ENCODE measurements at places on chromosomes 3 and 15. TPM values are rescaled to one million over a fixed set of nuclear protein-coding genes. Genes with fewer than 3 reads are reported as not detected.
A peak's percentile ranks its signal among the peaks of the same experiment; 100 is the strongest.

Gene ALPK3
- 1.0 TPM for total RNA-seq

DNA sequence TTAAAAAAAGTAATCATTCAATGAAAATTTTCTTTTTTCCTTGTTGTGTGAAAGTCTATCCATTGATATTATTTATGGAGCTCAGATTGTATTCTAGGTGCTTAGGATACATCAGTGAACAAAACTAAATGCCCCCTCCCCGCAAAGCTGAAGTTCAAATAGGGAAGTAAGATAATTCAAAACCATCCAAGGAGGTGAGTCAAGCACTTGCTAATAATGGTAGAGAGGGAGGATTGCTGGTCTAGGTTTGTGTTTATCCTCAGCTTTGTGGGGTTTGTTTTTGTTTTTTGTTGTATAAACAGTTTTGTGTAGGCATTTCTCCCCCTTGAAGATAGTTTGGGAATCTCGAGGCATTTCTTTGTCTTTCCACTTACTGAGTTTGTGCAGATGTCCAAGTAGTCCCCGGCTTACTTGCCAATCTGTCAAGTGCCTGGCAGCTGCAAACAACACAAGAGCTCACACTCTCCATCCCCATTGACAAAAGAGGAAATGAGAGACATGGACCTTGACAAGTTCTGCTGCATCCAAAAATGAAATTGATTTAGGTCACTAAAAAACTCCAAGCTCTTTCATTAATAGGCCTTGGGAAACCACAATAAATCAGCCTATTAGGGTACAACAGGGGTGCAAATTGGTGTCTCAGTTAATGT, 575.8 kb upstream of the TBL1XR1 start:
- no peak overlapping the region for H3K27ac ChIP-seq
- H3K4me3 ChIP-seq = no peak overlapping the region
- peaks cover 10% of the 10 kb centered on the region for H3K4me1 ChIP-seq
- no peak for DNase-seq
- no peaks in the 10 kb centered on the region for H3K36me3 ChIP-seq
- H3K27me3 ChIP-seq = no peaks in the 10 kb centered on the region

DNA sequence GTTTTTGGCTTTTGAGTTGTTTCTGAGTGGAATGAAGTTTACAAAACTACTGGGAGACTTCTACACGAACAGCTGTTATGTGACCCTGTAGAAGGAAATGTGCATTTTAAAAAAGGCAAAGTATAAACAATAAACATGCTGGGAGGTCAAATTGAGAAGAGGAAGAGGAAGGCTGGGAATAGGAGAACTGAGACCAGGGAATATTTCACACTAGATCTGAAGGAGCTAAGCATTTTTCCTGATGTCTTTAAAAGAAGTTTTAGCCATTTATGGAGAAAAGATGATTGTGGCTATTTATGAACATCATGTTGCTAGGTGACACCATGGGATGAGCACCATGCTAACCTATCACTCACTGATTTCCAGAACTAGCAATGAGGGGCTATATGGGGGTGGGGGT, 76.3 kb upstream of the FAM98B start:
- no peak overlapping the region for H3K27ac ChIP-seq
- no peaks in the 10 kb centered on the region for H3K36me3 ChIP-seq

DNA sequence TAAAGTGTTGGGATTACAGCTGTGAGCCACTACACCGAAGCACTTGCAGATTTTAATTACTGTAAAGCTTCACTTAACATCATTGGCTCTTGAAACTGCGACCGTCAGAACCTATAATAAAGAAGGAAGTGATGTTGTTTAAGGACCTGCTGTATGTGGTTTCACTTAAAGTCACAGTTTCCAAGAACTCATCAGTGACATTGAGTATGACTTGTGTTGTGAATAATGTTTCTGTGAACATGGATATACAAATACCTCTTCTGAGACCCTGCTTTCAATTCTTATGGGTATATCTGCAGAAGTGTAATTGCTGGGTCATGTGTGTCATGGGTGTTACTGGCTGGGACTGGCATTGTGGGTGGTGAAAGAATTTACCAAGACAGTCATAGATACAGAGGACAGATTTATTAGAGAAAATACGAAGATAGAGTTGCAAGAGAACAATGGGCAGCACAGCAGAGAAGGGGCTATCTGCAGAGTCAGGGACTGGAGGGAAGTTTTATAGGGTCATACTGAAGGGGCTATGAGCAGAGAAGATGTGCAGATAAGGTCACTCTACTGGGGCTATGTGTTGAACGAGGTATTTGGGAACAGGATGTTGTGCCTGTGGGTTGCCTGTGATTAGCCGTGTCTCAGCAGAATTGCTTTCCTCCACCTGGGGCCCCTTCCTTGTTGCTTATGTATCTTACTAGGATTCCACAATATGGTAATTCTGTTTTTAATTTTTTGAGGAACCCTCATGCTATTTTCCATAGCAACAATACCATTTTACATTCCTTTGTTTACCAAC, 4.5 kb downstream of the NDUFB5 start:
- H3K4me1 ChIP-seq = peaks cover 4% of the 10 kb centered on the region
- no peak overlapping the region for H3K4me3 ChIP-seq
- DNase-seq = no peak
- no peak overlapping the region for H3K27ac ChIP-seq

Gene SLC28A1
- 0.43 TPM for total RNA-seq

DNA sequence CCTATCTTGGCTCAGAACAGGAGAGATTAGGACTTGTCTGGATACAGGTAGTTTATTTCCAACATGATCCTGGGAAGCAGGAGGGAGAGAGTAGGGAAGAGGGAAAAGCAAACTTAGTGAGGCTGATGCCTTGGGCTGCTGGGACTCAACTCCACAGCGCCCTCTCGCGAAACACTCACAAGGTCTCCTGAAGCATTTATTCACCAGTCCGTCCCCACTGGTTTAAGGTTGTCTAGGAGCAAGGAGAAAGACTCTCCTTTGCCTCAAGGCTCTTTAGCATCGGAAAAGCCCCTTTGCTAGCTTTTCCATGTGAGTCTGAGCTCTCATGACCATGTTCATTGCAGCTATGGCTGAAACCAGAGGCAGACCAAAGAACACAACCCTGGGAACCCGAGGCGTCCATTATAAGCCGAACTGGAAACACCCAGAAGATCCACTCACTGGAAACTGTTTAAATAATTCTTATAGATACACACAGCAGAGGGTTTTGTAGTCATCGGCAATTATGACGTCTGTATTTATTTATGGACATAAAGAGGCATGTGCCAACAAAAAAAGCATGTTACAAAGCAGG, 244.5 kb downstream of the CD47 start:
- DNase-seq = peak; percentile 59
- no peak overlapping the region for H3K4me3 ChIP-seq
- no peaks in the 10 kb centered on the region for H3K27me3 ChIP-seq
- no peak overlapping the region for H3K27ac ChIP-seq
- H3K4me1 ChIP-seq = no peaks in the 10 kb centered on the region

DNA sequence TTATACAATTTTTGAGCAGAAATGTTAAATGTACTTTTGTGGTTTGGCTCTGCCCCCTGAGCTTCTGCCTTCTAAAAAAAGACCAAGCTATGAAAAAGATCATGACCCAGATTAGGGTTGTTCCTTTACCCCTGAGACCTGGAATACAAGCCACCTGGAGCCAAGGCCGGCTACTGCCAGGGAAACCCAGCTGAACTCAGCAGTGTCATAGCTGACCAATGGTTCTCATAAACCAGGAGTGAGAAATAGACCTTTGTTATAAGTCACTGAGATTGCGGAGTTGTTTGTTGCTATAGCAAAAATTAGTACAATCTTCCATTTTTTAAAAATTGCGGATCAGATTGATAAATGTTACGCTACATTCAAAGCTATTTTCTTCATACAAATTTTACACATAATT, 1261.7 kb downstream of the ROBO1 start:
- no peak overlapping the region for H3K27ac ChIP-seq
- no peaks in the 10 kb centered on the region for H3K4me1 ChIP-seq
- H3K36me3 ChIP-seq = no peaks in the 10 kb centered on the region
- H3K4me3 ChIP-seq = no peak overlapping the region

GRCh38 chr3:111338059-111338698, 203.8 kb upstream of the CD96 start:
- no peak overlapping the region for H3K27ac ChIP-seq
- no peak for DNase-seq
- no peaks in the 10 kb centered on the region for H3K4me1 ChIP-seq
- no peaks in the 10 kb centered on the region for H3K27me3 ChIP-seq
- H3K4me3 ChIP-seq = no peak overlapping the region

DNA sequence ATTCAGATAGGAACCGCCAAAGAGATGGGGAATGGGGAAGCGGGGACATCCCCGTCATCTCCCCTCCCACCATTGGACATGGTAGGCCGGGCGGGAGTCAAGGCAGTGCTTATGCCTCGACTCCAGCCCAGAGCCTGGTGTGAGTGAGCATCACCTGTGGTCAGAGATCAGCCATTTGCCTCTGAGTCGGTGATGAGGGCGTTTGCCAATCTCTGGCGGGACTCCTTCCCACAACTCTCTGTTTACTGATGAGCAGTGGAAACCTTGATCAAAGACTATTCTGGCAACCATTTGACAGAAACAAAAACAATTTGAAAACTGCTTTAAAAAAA, 63.9 kb upstream of the HES1 start:
- H3K4me3 ChIP-seq = no peak overlapping the region
- H3K27me3 ChIP-seq = no peaks in the 10 kb centered on the region
- no peak overlapping the region for H3K27ac ChIP-seq
- no peaks in the 10 kb centered on the region for H3K36me3 ChIP-seq
- no peak for DNase-seq

DNA sequence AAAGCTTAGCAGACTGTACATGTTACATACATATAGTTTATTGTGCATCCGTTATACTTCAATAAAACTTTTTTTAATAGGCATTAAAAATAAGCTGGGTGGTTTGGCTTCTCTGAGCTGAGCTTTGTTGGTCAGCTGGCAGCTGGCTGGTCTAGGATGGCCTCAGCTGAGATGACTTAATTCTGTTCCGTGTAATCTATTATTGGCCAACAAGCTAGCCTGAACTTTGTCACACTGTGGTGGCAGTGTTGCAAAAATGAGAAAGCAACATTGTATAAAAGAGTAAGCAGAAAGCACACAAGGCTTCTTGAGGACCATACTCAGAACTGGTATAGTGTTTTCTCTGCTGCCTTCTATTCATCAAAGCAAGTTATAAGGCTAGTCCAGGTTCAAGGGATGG, 45.2 kb downstream of the CGGBP1 start:
- no peak for DNase-seq
- H3K27me3 ChIP-seq = no peaks in the 10 kb centered on the region
- no peak overlapping the region for H3K4me3 ChIP-seq
- no peak overlapping the region for H3K27ac ChIP-seq
